ENCODE measurements at places on chromosomes 4 and X. TPM values are rescaled to one million over a fixed set of nuclear protein-coding genes. Genes with fewer than 3 reads are reported as not detected.

- peaks cover 34% of the 10 kb centered on the region for H3K4me1 ChIP-seq
- peaks cover 17% of the 10 kb centered on the region for H3K36me3 ChIP-seq
- peak overlapping the region; percentile 84 for H3K4me3 ChIP-seq
These were observed 771 bp upstream of the LAMTOR3 start for GRCh38 chr4:99894998-99895397.

The CT45A1 gene
- not detected for total RNA-seq

DNA sequence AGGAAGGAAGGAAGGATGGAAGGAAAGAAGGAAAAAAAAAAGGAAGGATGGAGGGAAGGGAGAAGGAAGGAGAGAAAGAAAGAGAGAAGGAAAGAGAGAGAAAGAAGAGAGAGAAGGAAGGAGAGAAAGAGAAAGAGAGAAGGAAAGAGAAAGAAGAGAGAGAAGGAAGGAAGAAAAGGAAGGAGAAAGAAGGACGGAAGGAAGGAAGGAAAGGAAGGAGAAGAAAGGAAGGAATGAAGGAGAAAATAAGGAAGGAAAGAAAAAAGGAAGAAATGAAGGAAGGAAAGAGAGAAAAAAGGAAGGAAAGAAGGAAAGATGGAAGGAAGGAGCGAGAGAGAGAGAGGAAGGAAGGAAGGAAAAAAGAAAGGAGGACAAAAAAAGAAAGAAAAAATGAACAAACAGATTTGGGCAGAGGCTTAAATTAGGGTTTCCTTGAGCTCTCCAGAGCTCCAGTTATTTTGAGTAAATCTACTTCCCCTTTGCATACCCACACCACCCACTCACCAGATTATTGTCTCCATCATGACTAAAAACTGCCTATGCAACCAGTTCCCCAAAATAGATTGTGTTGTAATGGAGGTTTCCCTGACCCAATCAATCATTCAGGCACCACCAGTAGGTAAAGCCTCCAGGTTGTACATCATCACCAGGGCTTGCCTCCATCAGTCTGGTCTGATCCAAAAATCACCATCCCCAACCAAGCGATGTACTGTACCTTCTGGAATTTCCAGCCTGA lies 1722.9 kb upstream of the PCDH10 start:
- no peaks in the 10 kb centered on the region for H3K27me3 ChIP-seq
- DNase-seq, result no peak
- H3K4me1 ChIP-seq, result no peaks in the 10 kb centered on the region

- no peaks in the 10 kb centered on the region for H3K27me3 ChIP-seq
- no peak for DNase-seq
- no peaks in the 10 kb centered on the region for H3K36me3 ChIP-seq
- no peak overlapping the region for H3K4me3 ChIP-seq
- H3K27ac ChIP-seq, result no peak overlapping the region
- peaks cover 5% of the 10 kb centered on the region for H3K4me1 ChIP-seq
These were observed 3.1 kb upstream of the CDKL5 start for GRCh38 chrX:18422325-18422724.

The SPIN2A gene
- 0.74 TPM for total RNA-seq

GRCh38 chr4:15198070-15198727 lies 195.9 kb downstream of the CPEB2 start:
- H3K36me3 ChIP-seq, result no peaks in the 10 kb centered on the region
- no peak for DNase-seq
- no peaks in the 10 kb centered on the region for H3K4me1 ChIP-seq
- H3K27ac ChIP-seq, result no peak overlapping the region

The MAP7D2 gene
- 0.35 TPM for total RNA-seq

- H3K4me1 ChIP-seq, result no peaks in the 10 kb centered on the region
- no peaks in the 10 kb centered on the region for H3K36me3 ChIP-seq
- H3K27ac ChIP-seq, result no peak overlapping the region
- no peaks in the 10 kb centered on the region for H3K27me3 ChIP-seq
- DNase-seq, result no peak
These were observed 493.8 kb upstream of the ZFP42 start for GRCh38 chr4:187501731-187502130.

All from lower lobe of right lung (tissue), 2 donors.